ENCODE measurements at places on chromosomes 6 and 20.
A peak's percentile ranks its signal among the peaks of the same experiment; 100 is the strongest.

DNA sequence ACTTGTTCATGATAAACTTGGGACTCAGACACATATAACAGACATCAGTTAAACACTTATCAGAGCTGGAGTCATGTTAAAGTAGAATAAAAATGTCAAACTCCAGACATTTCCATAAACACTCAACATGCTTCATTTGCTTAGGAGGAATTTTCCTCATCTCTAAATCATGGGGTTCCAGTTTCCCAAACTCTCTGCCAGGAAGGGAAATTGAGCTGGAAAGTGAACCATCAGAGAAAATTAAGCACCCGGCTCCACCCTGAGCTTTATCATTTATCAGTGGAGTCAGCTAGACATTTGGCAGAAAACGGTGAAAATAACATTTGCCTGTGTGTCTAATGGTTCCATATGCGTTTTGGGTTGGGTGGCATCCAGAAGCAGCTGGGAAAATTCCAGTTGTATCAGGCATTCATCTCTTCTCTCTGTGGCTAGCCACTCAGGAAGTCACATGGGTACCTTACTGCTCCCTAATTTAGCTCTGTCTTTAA lies 25.3 kb upstream of the ZNFX1 start:
- DNase-seq = no peak

- DNase-seq = no peak
Observed at GRCh38 chr6:137403443-137403842, 90.8 kb downstream of the OLIG3 start.

DNA sequence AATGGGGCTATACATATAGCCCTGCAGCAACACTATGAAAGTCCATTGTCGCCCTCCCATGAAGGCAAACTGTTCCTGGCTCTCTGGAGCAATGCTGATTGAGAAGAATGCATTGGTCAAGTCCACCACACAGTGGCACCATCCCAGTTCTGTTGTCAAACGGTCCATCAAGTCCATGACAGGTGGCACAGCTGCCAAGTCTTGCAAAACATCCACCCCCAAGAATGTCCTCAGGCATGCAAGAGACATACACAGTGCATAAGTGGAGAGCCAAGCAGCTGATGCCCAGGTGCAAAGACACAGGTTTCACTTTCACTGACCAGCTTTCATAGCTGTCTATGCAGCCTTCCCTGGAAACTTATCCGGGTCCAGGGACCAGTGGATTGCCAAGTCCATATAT lies 17.5 kb downstream of the ZNF391 start:
- no peak for DNase-seq

GRCh38 chr6:149897015-149897697 lies 757 bp downstream of the RAET1E start:
- no peak for DNase-seq

DNA sequence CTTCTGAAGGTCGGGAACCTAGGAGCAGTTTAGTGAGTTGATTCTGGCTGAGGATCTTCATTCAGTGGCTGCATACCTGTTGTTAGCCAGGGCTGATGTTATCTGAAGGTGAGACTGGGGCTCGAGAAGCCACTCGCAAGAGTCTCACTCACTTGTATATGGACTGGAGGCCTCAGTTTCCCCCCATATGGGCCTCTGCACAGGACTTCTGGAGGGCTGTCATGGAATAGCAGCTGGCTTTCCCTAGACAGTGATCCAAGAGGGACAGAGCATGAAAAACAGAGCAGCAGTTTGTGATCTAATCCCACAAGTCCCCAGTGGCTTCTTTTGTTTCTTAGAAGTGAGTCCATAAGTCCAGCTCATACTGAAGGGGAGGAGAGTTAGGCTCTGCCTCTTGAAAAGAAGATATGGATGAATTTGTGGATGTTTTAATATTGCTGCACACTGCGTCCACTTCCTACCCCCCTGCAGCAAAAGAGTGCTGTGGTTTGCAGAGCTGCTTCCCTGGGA lies 623.4 kb downstream of the CDH26 start:
- no peak for DNase-seq

GRCh38 chr6:47780510-47781356 lies 1.1 kb upstream of the OPN5 start:
- peak; percentile 40 for DNase-seq

- DNase-seq = no peak
Observed at GRCh38 chr6:163263196-163263595, 151.3 kb upstream of the QKI start.

DNA sequence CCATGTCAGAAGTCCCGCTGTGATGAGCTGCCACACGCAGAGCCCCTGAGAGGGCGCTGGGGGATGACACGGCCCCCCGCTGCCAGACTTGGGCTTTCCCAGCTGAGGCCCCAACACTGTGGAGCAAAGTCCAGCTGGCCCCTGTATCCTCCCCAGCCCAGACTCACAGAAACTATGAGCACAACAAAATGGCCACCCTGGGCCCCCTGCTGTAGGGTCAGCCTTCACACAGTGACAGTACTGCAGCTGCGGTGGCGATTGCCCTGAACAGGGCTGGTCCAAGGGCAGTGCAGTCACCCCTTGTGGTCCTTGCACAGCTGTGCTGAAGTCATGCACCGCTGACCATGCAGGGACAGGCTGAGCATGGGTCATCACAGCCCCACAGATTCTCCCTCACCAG lies 78.2 kb upstream of the CST7 start:
- peak; percentile 34 for DNase-seq

GRCh38 chr6:99022039-99022609 lies 74.4 kb upstream of the FBXL4 start:
- no peak for DNase-seq

DNA sequence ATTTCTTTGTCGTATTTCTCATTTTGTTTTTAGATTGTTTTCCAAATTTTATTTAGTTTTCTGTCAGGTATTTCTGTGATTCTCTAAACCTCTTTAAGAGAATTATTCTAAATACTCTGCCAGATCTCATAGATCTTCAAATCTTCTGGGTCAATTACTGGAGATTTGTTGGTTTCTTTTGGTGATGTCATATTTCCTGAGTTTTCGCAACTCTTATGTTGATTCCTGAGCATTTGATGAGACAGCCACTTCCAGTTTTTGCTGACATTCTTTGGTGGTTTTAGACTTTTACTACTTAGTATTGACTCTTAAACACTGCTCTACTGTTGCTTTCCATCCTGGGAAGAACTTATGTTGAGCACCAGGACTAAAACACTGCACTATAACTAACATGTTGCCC lies 21.9 kb downstream of the ADGB start:
- no peak for DNase-seq

GRCh38 chr20:19872001-19872400 lies 113.9 kb downstream of the RIN2 start:
- no peak for DNase-seq

DNA sequence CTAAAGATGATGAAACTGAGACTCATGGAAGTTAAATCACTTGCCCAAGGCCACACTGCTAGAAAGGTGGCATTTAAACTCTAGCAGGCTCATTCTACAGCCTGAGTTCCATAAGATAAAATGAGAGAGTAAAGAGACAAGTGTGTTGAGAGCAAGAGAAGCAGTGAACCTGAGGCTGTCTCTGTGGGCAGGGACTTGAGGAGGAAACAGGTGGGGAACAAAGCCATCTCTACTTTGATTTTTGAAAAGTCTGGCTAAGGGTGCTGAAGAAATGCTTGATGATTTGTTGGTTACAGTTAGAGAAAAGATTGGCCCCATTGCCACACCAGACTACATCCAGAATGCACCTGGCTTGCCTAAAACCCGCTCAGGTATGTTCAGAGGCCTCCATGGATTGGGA lies 29.0 kb downstream of the GSS start:
- no peak for DNase-seq

GRCh38 chr6:158376631-158377081 lies 64.4 kb downstream of the TULP4 start:
- DNase-seq = no peak

Measured in right renal pelvis (tissue), 4 donors.